ENCODE measurements at places on chromosomes 6 and 20.

GRCh38 chr6:152605941-152606340 lies 31.2 kb downstream of the SYNE1 start:
- DNase-seq = peak; percentile 12

DNA sequence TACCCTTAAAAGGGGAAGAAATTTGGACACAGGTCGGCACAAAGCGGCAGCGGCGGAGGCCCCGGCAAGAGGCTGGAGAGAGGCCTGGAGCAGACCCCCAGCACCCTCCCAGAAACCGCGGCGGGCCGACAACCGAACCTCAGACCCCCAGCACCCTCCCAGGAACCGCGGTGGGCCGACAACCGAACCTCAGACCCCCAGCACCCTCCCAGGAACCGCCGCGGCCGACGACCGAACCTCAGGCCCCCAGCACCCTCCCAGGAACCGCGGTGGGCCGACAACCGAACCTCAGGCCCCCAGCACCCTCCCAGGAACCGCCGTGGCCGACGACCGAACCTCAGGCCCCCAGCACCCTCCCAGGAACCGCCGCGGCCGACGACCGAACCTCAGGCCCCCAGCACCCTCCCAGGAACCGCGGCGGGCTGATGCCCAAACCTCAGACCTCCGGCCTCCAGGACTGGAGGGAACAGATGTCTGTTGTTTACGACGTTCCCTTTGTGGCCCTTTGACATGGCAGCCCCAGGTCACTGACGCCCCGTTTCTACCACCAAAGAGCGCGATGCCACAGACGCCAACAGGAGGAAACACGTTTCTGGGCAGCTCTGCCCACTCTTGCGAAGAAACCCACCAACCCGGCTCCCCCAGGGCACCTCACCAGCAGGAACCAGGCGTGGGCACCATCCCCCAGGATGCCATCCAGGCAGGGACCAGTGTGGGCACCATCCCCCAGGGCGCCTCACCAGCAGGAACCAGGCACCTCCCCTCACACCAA lies 28.4 kb downstream of the ZBTB46 start:
- DNase-seq = no peak

DNA sequence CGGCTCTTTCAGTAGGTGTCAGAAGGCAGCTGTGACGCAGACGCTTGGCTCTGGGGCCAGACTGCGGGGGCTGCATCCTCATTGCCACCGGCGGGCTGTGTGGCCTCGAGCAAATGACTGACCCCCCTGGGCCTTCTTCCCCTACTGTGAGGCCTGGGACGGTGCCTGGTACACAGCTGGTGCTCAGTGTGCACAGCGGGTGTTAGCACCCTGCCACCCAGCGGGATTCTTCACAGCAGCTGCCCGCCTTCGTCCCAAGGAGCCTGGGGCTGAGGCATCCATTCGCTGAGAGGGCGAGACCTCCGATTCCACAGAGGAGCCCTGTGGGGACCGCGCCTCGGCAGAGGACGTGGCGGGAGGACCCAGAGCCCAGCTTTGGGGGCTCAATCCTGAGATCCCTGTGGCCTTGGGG lies 10.6 kb downstream of the SLCO4A1 start:
- DNase-seq = no peak

DNA sequence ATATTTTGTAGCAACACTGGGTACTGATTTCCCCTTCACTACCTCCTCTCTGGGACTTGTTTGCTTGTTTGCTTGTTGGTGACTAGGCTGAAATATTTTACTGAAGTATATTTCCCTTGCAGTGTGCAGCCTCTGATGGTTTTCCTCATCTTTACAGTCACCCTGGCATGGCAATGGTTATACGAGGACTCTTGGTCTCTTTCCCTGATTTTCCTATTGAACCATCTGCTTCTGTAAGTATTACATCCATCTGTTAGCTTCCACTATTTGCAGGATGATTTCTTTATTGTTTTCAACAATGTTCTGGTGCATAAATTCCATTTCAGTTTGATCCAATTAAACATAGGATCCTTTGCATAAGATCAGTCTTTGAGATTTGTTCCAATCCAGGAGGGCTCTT lies 465.1 kb downstream of the MEI4 start:
- DNase-seq = no peak

DNA sequence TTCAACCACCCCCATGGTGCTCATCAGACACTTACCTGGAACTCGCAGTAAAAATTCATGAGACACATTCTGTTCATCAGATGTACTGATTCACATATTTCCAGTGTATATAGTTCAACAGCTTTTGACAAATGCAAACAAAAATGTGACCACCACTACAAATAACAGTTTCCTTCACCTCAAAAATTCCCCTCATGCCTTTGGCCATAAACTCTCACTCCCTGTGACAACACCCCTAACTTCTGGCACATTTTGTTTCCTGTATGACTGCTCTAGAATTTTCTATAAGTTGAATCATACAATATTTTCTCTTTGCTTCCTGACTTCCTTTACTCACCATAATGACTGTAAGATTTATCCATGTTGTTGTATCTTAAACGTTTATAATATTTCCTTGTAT lies 63.7 kb downstream of the C6orf118 start:
- no peak for DNase-seq

GRCh38 chr6:34627296-34627695 lies 69.3 kb downstream of the ILRUN start:
- DNase-seq = no peak

GRCh38 chr6:10556589-10556988 lies 35.4 kb downstream of the GCNT2 start:
- no peak for DNase-seq

DNA sequence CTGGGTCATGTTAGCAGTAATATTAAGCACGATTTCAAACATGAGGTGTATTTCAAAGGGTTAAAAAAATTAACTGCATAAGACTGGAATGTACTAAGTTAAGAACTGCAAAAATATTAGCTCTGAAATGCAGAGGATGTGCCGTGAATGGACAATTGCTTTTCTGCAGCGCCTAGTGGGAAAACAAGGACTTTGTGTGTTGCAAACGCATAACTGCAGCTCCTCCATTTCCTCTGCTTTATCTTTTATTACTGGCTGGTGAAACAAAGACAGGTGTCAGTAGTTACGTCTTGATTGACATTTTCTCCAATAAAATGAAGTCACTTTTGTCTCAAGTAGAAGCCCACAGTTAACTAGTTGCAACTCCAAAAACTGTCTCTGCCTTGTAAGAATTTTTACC lies 1.7 kb downstream of the PDE7B start:
- DNase-seq = no peak

GRCh38 chr20:51383891-51384510 lies 158.5 kb downstream of the NFATC2 start:
- DNase-seq = no peak

DNA sequence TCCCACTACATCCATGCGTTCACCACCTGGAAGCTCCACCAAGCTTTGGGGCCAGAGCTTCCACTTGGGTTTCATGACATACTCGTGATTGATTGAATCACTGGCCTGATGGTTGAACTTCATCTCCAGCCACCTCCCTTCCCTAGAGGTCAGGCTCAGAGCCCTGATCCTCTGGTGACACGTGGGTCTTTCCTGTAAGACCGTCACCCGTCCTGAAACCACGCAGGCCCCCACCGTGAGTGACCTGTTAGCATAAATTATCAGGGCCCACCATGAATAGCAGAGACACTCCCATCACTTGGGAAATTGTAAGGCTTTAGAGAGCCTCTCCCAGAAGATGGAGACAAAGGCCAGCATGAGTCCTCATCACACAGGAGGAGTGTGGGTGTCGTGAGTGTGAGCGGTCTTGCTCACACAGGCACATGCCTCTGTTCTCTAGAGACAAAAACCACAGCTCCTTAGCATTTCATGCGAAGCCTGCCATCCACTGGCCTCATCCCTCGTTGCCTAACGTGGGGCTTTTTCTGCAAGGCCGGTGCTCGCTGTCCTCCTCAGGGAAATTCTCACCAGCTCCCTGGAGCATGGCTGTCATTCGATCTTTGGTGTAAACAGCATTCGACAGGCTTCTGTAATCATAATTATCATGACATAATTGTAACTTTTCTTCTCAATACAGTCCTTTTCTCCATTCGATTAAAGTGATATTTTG lies 65.1 kb upstream of the DUSP22 start:
- DNase-seq = peak; percentile 41

DNA sequence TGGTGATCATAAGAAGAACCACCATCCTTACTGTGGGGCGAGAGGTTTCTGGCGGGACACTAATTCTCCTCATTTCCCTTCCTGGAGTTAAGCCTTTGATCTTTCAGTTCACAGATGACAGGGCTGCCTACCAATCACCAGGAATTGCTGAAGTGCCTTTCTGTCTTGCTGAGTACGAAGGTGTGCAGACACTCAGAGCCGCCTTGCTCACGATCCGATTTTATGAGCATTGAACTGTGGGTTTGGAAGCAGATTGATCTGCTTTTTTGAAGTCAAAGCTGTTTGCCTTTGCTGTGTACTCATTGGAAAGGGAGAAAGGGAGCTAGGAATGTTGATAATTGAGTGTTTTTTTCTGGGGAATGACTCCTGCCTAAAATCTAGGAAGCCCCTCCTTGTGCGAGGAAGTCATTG lies 129.1 kb upstream of the SALL4 start:
- DNase-seq = no peak

- DNase-seq = no peak
Observed at GRCh38 chr6:161228921-161229591, 44.8 kb downstream of the AGPAT4 start.

DNA sequence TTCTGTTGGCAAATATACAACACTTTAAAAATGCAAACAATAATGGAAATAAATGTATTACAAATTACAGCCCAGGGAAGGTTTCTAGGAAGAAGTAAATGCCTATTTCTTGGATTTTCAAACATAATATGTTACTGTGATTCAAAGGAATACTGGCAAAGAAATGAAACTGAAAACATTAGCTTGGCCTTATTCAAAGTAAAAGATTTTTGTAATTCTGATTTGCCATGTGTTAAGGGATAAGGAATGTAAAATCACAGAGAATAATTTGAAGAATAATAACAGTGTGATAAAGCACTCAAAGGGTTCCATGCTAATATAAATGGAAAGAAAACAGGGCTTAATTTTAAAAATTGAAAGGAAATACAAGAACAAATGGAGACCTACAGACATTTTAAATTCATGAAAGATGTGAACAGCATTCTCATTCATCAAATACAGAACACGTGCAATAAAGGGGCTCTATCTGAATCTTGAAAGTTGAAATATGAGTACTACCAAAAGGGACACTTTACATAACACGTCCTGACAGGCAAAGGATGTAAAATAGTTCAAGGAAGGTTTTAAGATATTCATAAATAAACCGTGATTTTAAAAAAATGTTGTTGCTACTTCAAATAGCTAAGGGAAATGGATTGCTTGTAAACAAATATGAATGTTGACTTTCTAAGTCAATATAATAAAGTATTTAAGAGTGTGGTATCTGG lies 138.1 kb downstream of the RFPL4B start:
- no peak for DNase-seq

DNA sequence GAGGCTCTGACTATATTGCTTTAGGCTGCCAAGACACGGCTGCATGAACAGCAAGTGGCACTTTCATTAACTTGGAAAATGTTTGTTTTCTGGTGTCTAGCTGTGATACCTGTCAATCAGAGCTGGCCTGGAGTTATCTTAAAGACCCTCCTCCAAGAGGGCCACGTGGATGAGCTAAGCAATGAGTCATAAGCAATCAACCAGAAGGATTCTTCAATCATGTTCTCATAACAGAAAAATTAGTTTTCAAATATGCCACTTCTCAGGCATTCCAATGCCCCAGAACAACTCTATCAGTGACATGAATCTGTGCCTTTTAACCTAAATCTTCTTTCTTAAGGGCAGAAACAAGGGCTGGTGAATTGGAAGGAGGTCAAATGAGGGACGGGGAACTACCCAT lies 283.0 kb downstream of the HTR1B start:
- DNase-seq = no peak

DNA sequence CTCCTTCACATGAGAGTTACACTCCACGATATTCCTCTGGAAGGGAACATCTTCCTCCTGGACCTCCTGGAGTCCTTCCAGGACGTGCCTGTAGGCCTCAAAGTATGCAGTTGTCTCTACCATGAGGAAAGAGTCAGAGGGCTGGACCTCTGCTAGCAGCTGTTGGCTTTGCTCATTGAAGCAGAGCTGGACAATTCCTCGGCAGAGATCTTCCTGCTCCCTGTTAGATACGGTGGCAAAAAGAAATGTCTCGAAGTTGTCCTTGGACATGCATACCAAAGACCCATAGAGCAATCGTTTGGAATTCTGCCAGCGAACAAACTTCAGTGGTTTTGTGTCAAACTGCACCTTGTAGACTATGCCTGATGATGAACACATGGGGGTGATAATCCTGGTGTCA lies 7.7 kb downstream of the ZNFX1 start:
- DNase-seq = no peak

DNA sequence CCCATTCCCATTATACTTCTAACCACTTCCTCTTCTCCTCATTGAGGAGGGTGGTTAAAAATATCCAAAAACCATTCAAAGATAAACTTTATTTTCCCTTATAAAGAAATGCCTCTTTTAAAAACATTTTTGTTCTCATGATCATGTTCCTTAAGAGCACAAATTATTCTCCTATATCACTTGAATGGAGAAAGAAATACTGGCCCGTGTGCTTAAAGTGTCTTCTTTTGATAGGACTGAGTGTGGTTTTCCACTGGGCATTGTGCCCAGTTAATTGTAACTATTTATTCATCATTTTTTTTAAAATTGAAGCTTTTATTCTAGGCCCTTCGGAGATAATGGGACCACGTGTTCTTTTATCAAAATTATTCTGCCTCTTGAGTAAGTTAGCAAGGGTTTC lies 871.5 kb downstream of the QKI start:
- DNase-seq = no peak

- DNase-seq = no peak
Observed at GRCh38 chr6:141956046-141956761, 176.5 kb upstream of the GJE1 start.

DNA sequence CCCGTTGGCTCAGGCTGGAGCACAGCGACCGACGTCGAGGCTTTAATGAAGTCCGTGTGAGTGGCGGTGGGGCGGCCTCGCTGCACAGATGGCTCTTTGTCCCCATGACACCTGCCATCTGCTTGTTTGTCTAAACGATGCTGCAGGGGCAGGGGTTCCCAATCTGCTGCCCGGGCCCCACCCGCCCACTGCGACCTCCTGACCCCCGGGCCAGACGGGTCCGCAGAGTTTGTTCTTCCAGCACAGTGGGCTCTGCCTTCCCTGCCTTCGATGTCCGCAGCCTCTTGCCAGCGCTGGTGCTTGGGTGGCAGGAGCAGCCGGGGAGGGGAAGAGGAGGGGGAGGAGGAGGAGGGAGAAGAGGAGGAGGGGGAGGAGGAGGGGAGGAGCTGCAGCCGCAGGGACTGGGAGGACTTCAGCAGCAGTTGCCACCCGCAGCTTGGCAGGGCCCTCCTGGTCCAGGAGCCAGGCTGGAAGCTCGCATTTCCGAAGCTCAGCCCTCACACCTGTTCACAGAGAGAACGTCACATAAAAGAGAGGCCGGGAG lies 210.0 kb downstream of the DLL1 start:
- DNase-seq = peak; percentile 42

GRCh38 chr6:62716719-62717118 lies 430.7 kb upstream of the KHDRBS2 start:
- DNase-seq = no peak
